ENCODE measurements at places on chromosomes 7 and 10.

- peak; percentile 92 for DNase-seq
Observed at GRCh38 chr7:74665296-74665938, 7.9 kb downstream of the GTF2I start.

DNA sequence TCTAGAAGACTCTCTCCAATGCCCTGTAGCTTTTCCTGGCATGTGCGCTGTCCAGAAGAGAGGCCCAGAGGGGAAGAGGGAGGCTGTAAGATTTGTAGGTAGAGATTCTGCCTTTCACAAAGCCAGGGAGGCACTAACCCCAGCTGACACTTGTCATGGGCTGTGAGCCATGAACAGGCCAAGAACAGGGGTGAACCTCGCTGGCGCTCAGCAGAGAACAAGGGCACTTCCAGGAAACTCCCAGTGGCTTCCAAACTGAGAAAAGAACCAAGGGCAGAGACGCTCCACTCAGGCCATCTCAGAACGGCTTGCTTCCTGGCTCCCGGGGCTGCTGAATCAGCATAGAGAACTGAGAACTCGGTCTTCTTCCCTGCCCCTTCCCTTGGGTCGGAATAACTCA lies 257.8 kb upstream of the ZNF32 start:
- no peak for DNase-seq

DNA sequence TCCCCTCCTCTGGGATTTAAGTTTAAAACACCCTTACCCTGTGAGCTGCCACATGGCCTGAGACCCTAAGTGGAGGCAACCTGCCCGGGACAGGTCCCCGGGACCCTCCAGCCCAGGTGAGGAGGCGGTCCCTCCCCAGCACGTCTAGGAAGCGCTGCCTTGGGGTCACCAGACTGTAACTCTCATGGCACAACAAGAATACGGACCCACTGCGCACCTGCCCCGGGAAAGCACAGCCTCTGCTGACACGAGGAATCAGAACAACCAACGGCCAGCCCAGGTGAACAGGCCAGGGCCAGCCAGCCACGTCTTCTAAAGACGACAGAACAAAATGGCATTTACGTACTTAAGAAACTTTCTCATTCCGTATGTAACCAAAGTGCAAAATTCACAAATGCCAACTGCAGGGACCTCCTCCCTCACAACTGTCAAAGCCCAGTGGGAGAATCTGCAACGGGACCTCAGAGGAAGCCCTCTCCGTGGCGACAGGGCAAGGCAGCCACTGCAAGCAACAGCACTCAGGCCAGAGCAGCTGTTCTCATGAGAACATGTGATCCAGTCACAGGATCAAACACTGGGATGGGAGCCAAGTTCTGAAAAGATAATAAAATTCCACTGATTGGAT lies 208.4 kb downstream of the DIP2C start:
- no peak for DNase-seq

DNA sequence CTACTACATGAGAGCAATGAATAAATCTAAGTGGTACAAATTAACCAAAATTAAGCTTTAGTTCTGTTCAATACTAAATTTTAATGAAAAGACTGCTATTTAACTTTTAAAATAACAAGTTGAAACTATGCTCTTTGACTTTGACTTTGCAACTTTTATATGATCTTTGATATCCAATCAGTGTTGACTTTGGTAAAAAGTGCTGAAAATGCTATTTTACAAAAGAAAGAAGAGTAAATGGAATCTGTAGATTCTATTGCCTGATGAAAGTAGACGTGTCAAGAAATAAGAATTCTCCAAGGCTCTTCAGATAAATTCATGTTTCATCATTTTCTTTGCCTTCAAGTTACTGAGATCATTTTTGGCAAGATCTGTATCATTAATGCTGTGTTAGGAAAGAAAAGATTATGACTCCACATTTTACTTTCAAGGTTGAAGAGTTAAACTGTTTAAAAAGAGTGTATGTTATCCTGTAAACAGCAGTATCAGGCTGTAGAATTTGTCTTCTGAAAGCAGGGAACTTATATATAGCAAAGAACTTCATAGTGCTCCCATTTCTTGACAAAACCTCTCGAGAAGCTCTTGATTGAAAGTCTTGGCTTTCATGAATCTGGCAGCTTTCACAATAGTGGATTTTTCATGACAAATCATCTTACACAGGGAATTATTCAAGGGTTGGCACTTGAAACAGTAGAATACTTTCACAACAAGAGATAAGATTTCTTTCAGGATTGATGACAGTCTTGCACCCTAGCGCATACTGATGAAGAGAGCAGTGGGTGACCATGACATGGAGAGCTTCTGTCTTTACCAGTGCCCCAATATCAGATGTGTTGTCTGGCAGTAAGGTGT lies 72.1 kb downstream of the PTEN start:
- DNase-seq, result peak; percentile 55

DNA sequence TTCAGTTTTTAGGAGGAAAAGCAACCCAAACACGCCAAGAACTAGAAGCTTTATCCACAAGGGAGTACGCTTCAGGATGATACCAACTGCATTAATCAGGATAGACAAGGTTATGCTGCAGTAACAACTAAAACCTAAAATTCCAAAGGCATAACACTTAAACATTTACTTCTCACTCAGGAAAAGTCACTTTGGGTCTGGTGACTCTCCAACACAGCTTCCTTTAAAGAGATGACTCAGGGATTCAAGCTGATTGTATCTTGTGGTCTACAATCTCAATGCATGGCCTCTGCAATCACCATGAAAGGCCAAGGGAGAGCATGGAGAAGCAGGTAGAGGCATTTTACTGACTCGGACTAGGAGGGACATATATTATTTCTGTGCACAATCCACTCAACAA lies 315.8 kb downstream of the KCNMA1 start:
- DNase-seq, result no peak

GRCh38 chr10:93261961-93262610 lies 188.4 kb downstream of the CYP26A1 start:
- peak; percentile 13 for DNase-seq

DNA sequence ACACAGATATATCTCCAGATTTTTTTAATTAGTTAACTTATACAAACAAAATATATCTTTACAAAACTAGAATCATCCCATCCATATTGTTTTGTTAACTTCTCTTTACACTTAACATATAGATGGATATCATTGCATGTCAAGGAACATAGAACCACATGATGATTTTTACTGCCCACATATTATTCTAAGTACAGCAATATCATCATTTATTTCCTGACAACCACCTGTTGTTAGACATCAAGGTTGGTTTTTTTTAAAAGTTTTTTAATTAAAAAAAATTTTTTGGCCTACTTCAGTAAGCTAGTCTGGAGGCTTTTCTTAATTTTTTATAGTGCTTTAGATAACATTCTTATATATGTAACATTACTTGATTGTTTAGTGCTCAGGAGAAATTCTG lies 38.9 kb upstream of the BAMBI start:
- DNase-seq, result no peak

DNA sequence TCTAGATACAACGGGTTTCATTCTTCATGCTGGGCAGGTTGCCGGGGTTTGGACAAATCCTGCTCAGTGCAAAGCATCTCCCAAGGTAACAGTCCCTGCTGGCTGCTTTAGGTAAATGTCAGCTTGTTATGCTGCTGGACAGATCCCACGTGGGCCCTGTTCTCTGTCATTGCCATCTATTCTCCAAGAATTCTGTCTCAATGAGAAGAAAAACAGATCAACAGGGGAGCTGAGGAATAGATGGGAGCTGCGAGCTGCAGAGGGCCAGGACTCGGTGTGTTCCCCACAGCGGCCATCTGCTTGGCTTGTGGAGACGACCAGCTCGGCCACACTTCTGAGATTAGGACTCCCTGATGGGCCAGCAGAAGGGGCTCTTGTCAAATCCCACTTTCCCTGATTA lies 235.2 kb downstream of the DPP6 start:
- no peak for DNase-seq

DNA sequence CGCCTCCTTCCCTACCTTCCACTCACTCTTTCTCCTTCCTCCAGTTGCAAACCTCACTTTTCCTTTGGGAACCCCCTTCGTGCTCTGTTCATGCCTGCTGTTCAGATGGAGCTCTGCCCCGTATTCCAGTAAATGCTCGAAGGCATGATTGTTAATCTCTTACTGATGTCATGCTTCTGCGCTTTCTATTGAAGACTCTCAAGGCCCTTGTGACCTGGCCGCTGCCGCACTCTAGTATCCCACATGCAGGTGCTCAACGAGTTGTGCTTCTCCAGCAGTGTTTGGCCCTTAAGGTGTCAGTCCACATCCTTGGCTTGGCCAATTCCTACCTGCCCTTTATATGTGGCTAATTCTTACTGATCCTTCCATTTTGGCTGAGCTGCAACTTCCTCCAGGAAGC lies 158.6 kb downstream of the ADAM12 start:
- DNase-seq, result no peak

- DNase-seq, result peak; percentile 70
Observed at GRCh38 chr7:134140889-134141867, 14.0 kb downstream of the LRGUK start.

DNA sequence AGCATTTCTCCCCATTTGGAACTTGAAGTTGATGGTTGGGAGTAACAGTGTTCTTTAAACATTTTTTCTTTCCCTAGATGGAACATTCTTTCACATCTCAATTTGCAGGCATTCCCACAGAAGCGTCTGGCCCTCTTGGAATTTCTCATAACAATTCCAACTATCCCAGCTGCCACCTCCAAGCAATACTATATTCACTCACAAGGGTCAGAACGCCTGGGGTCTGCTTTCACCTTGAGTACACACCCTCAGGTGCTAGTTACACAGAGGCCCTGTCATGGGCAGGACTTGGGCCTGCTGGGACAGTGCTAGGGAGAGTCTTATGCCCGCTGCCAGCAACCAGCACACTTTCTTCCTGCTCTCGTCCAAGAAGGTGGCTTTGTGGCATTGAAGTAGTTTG lies 136.5 kb downstream of the JCAD start:
- no peak for DNase-seq

- peak; percentile 34 for DNase-seq
Observed at GRCh38 chr7:16739863-16740622, 13.5 kb upstream of the TSPAN13 start.

DNA sequence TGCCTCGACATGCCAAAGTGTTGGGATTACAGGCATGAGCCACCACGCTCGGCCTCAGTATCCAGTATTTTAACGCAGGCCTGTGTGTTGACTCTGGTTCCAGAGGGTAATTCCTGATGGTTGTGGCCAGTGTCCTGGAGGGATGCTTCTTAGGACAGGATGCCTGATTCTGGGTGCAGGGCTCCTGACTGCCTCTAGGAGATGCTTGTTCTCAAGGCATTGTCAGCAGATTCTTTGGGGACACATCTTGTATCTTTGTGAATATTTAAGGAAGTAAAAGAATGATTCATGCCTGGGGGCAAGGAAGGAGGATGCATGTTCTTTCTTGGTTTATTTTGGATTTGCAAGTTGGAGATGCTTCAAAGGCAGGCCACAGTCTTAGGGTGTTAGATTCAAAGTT lies 2.2 kb downstream of the ZDHHC4 start:
- peak; percentile 80 for DNase-seq

GRCh38 chr7:1041551-1042491 lies 2.5 kb upstream of the GPR146 start:
- DNase-seq, result no peak

DNA sequence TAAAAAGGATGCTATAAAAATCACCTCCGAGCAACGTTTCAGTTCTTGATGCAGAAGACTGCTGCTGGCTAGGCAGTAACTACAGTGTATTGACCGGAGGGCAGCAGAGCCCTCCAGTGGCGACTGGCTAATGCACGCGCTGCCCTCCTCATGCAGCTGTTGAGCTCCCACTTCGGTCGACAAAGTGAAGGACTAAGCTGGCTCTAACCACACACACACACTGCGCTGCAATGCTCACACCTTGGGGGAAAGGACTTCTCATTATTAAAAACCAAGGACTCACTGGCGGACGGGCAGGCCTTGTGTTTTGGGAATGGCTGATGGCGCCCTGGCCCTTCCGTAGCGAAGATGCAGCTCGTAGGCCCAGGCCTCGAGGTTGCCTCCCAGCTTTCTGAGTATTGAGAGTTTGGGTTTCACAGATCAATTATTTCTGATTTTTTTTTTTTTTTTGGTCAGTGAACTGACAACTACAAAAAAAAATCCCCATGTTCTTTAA lies 120.9 kb upstream of the DIP2C start:
- DNase-seq, result no peak

- no peak for DNase-seq
Observed at GRCh38 chr10:67280405-67280804, 354.6 kb downstream of the LRRTM3 start.

GRCh38 chr10:122495406-122496340 lies 34.3 kb downstream of the HTRA1 start:
- peak; percentile 25 for DNase-seq

DNA sequence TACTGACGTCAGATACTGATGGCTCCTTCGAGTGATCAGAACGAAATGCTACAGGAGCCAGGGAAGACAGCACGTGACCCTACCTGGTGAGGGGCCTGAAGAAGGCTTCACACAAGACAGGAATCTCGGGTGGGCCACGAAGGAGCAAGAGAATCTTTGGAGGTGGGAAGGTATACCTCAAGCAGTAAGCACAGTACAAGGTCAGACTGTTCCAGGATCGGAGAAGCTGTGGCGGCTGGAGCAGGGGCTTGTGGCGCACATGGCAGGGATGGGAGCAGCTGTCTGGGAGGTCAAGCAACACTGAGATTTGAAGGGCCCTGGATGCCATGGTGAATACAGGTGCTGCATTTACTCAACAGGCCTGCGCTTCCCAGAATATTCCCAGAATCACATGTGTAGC lies 45.4 kb downstream of the C10orf143 start:
- no peak for DNase-seq

DNA sequence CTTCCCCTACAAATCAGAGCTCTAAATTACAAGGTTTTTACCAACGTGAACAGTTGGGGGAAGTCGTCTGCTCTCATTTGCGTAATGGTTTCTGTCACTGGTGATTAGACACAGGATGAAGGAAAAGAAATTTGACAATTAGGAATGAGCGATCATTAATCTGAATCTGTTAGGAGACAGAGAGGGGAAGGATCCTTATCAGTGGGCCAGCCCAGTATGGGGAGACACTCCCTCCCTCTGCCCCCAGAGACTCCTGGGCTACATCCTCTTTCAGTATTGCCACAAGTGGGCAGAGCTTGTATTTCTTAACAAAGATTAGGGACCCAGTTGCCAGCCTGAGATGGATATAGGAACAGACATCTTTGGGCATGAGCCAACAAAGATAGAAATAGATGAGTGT lies 15.5 kb downstream of the HIF1AN start:
- DNase-seq, result peak; percentile 30

DNA sequence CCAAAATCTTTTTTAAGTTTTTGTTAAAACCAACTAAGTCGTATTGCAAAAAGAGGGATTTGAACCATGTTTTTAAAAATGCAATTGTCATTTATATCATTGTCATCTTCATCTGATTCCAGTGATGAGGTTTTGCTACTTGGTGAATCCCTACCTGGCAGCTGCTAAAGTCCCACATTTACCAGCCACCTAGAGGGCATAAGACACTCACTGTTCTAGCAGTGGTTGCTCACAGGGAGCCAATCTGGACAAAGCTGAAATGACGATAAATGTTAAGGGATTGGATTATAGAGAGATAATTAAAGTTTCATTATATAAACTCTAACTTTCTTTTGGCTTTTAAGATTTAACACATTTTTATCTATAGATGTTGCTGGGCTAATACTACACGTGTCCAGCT lies 18.7 kb downstream of the KIFBP start:
- DNase-seq, result no peak

GRCh38 chr7:37149773-37150124 lies 298.9 kb downstream of the ELMO1 start:
- no peak for DNase-seq
